ENCODE measurements at places on chromosomes 11 and 22.

DNA sequence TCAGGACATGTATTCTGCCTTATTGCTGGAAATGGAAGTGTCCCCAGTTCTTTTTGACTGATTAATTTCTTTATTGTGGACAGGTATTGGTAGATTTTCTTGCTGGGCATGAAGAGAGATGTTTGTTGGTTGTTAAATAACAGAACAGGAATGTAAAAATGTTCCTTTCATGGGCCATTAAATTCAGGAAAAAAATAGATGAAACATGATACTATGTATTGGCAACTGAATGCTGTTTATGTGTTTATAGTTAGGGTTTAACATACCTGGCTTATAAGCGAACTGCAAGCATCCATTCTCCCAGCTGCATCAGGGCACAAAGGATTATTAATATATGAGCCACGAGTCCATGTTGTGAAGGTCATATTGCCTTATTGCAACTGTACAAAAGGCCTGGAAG is 368.5 kb downstream of the NELL1 start:
- no peak for ATAC-seq

DNA sequence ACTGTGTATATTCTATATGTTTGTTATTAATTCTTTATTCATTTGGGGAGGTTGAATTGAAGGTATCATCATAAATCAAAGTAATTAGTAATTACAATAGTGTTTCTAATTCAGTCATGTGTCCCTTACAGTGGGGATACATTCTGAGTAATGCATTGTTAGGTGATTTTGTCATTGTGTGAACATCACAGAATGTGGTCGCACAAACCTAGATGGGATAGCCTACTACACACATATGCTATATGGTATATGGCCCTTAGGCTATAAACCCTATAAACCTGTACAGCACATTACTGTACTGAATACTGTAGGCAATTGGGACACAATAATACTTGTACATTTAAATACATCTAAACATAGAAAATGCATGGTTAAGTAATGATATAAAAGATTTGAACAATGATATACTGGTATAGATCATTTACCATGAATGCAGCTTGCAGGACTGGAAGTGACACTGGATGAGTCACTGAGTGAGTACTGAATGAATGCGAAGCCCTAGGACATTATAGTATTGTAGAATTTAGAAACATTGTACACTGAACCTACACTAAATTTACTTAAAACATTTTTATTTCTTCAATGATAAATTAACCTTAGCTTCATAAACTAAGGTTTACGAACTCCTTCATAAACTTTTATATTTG is 936.2 kb upstream of the CHORDC1 start:
- peak; percentile 58 for ATAC-seq

DNA sequence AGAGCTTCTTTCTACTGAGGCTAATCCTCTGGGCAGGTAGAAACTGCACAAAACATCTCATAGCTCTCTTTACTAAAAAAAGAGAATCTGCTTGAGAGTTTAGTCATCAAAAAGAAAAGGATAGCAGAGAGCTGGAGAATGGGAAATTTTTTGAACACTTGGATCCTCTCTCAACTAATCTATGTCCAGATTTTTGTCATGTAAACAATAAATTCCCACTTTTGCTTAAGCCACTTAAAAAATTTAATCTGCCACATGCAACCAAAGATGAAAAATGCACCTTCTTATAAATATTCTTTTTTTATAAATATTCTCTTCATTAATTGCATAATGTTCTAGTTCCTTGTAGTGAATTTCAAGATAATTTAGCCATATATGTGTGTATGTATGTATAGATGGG is 10.5 kb downstream of the OR5D16 start:
- ATAC-seq: no peak

- ATAC-seq: peak; percentile 64
These were observed 16.5 kb upstream of the BMAL1 start for GRCh38 chr11:13260963-13261588.

DNA sequence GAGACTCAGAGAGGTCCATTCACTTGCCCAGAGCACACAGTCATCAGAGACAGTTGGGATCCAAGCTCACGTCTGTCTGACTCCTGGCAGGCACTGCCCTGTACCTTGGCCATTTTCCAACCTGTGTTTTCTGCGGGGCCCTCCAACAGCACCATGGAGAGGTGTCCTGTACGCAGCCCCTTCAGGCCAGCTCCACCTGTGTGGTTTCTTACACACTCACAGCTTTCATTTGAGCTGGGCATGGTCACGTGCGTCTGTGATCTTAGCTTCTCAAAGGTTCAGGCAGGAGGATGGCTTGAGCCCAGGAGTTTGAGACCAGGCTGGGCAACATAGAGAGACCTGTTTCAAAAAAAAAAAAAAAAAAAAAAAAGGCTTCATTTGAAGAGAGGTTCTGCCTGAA is 24.4 kb downstream of the TOM1 start:
- ATAC-seq: no peak

GRCh38 chr11:882596-882995 is 28.0 kb downstream of the CHID1 start:
- no peak for ATAC-seq

DNA sequence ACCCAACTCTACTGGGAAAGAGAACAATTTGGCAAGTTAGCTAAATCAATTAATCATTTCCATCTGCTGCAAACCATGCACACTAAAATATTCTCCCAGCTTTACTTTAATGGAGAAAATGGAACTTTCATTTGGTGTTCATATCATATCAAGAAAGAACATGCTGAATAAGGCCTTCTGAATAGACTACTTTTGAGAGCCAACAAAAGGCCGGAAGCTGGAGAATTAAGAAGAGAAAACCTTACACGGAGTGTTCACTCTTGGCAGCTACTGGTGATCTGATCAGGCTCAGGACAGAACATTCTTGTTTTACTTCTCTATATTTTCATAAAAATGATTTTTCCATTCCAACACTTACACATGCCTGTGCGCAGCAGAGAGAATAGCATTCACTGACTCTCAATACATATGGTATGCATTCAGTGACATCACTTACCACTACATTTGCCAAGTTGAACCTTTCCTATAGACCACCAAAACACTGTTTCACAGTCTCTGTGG is 165.3 kb downstream of the TTC28 start:
- ATAC-seq: no peak

GRCh38 chr22:37906364-37907008 is 389 bp downstream of the MICALL1 start:
- no peak for ATAC-seq

DNA sequence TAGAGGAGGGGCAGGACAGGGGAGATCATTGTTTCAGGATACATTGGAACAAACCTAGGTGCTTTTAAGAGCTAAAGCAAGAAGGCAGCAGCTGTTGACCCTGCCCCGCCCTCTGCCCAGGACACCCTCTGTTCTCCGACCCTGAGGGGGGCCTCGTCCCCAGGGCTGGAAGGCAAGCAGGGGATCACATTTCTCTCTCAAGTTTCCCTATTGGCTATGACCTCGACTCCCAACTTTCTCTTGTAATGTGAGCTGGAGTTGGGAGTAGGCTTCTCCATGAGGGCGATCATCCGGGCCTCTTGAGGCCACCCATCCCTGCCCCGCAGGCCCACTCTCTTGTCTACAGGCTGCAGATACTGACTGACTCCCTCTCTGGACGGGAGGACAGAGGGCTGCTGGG is 37.7 kb downstream of the DSCAML1 start:
- no peak for ATAC-seq

GRCh38 chr11:131099746-131100145 is 183.5 kb upstream of the SNX19 start:
- ATAC-seq: no peak

Data from SK-N-SH treated with all-trans-retinoic acid at 6 μM for 48 hours (cell line).